Smooth muscle cell of the brain vasculature (primary cell): ENCODE measurements at places on chromosomes 5 and 9.

- no peak for DNase-seq
Measured at GRCh38 chr5:64629841-64630240, 60.5 kb upstream of the SHISAL2B start.

GRCh38 chr5:150645070-150645700 lies 4.7 kb downstream of the SYNPO start:
- no peak for DNase-seq

GRCh38 chr5:20102293-20102692 lies 114.3 kb upstream of the CDH18 start:
- no peak for DNase-seq

GRCh38 chr5:135851186-135851914 lies 16.9 kb downstream of the SLC25A48 start:
- no peak for DNase-seq
